ENCODE measurements at places on chromosomes 6 and 20.

DNA sequence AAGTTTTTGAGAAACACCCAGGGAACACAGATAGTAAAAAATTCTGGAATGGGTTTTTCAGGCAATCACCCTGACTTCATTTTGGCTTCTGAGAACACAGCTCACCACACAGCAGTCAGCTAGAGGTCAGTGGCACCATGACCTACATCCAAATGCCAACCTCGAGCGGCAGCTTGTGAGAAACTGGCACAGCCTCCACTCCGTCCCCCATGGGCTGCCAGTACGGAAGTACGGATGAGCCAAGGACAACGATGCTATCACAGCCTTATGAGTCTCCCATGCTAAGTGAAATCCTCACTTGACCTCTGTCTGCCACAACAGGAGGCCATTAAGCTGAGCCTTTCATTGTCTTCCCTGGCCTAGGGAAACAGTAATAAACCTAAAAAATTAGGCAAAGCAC, 32.0 kb downstream of the KIF16B start:
- DNase-seq = peak; percentile 75

- DNase-seq = no peak
These were observed 11.8 kb downstream of the DCBLD1 start for GRCh38 chr6:117494283-117494682.

- peak; percentile 74 for DNase-seq
These were observed 67.2 kb upstream of the PTGIS start for GRCh38 chr20:49635166-49635565.

GRCh38 chr20:23008667-23009066, 26.4 kb upstream of the SSTR4 start:
- DNase-seq = no peak

- no peak for DNase-seq
These were observed 664 bp upstream of the ACTR5 start for GRCh38 chr20:38747495-38748096.

DNA sequence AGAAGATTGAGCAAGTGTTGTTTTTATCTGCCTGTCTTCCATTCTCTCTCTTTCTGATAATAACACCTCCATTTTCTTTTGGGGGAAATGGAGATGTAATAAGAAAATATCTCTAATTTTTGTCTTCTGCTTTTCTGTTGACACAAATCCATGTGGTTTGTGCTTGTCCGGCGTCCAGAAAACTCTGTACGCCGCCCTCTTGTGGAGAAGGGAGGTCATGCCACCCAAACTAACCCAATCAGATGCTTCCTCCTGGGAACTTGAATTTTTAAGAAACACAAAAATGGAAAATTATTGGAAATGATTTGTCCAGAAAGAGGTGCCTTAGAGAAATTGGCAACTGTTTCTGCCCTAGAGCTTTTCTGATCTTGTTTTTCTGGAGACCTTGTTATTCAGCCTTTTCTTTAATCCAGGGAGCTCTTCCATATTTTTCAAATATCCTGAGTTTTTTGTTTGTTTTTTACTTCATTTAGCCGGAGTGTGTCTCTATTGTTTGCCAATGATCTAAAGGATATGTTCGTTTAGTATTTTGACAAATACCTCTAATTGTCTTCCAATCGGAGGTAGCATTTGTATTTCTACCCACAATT, 17.8 kb upstream of the FNDC1 start:
- DNase-seq = no peak

GRCh38 chr20:23568320-23568970, at the start of gene CST9L:
TSS of gene CST9L (minus strand) at chr20:23568484. CDS start at chr20:23568450, 34 bp downstream.
- no peak for DNase-seq

GRCh38 chr6:87697581-87698546, 4.2 kb downstream of the AKIRIN2 start:
- no peak for DNase-seq

DNA sequence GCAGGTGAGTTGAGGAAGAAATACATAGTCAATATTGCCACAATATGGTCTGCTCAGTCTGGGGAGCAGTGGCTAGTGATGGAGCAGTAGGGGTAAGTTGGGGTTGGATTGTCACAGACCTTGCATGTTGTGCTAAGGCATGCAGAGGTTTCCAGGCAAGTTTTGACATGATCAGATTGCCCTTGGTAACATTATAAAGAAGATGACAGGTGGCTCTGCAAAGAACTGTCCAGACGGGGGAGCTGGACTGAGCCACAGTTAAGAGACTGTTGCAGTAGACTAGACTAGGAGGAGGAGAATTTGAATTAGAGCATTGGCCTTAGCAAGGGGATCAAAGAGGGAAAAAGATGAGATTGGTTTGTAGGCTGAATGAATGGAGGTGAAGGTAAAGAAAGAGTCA, 23.4 kb downstream of the ATRN start:
- DNase-seq = no peak

GRCh38 chr6:56348578-56348977, 101.2 kb upstream of the COL21A1 start:
- DNase-seq = no peak

- no peak for DNase-seq
These were observed 311.9 kb upstream of the CITED2 start for GRCh38 chr6:139686308-139686707.

- peak; percentile 52 for DNase-seq
These were observed 2.3 kb downstream of the CDC25B start for GRCh38 chr20:3798373-3798768.

DNA sequence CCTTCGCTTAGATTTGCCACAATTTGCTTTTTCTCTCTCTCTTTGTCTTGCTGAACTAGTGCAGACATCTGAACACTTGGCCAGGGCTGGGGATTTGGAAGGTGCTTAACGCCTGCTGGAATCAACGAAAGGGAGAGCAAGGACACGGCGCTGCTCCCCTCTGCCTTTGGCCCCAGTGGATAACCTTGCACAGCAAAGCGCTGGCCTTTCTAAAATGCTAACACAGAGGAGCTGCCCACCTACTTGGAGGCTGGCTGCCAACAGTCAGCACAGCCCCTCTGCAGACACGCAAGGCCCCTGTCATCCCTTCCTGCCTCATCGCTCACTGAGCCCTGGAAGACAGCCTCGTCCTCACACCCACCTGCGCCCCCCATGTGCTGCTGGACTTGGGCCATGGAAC, 37.5 kb downstream of the C20orf203 start:
- no peak for DNase-seq

GRCh38 chr6:136051140-136051775, 198.9 kb downstream of the MTFR2 start:
- no peak for DNase-seq

DNA sequence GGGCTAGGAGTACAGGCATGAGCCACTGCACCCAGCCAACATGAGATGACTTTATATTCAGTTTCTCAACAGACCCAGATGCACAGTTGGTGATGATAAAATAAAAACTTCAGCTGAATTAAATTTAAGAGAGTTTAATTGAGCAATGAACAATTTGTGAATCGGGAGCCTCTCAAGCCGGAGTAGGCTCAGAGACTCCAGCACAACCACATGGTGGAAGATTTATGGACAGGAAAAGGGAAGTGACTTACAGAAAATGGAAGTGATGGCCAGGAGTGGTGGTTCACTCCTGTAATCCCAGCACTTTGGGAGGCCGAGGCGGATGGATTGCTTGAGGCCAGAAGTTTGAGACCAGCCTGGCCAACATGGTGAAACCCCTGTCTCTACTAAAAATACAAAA, 10.4 kb upstream of the BCAS4 start:
- no peak for DNase-seq
